ENCODE measurements at places on chromosomes 7 and 10.
A peak's percentile ranks its signal among the peaks of the same experiment; 100 is the strongest.

GRCh38 chr10:73584737-73585136 is 6.4 kb downstream of the USP54 start:
- no peak for DNase-seq

- DNase-seq: no peak
These were observed 7.7 kb upstream of the CCDC172 start for GRCh38 chr10:116316503-116316902.

GRCh38 chr7:2717293-2718261 is 29.6 kb downstream of the AMZ1 start:
- DNase-seq: no peak

DNA sequence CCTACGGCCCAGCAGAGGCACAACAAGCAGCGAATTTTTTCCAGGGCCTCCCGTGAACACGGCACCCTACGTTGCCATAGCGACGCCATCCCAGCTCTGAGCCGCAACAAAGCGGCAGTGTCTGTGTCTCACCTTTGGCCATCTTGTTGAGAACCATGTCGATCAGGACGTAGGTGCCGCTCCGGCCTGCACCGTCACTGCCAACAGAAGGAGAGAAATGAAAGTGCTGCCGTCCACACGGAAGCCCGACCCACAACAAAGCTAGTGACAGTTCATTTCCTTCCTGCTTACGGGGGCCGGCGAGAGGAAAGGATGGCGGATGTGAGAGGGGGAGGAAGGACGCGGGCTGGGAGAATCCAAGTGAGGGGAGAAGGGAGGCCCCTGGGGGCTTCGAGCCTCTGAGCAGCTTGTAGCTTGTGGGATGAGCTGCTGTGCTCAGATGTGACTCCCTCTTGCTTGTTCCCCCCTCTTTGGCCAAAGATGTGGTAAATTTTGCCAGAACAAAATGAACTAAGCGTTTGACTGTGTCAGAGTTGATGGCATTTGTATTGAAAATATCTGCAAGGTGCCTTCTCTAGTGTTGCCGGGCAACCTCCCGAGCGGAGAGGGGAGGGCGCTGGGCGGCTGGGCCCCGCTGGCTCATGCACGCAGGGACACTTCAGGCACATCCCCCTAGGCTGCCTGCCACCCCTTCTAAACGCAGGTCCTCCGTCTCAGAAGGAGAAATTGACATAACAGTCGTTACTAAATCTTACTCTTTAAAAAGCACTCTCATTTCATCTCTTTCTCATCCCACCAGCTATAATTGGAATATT is 232.2 kb downstream of the DNAJB6 start:
- DNase-seq: peak; percentile 41

DNA sequence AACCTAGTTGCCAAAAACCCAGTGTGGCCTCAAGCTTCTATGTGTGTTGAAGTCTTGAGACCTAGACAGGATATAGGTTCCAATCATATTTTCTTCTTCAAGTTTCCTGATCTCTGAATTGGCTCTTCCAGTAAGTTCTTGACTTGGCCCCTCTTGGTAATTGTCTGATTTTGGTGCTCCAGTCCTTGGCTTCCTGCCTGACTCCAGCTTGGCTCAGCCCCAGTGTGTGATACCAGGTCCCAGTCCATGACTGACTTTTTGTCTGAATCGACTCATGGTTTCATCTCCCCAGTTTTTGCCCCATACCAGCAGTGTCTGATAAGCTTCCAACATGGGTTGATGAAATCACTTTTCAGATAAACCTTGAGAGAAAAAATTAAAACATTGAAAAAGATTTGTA is 72.3 kb downstream of the FAS start:
- no peak for DNase-seq

GRCh38 chr10:116973371-116973905 is 31.5 kb downstream of the SHTN1 start:
- DNase-seq: peak; percentile 75

- DNase-seq: no peak
These were observed 79.2 kb upstream of the KCTD7 start for GRCh38 chr7:66549466-66549865.

DNA sequence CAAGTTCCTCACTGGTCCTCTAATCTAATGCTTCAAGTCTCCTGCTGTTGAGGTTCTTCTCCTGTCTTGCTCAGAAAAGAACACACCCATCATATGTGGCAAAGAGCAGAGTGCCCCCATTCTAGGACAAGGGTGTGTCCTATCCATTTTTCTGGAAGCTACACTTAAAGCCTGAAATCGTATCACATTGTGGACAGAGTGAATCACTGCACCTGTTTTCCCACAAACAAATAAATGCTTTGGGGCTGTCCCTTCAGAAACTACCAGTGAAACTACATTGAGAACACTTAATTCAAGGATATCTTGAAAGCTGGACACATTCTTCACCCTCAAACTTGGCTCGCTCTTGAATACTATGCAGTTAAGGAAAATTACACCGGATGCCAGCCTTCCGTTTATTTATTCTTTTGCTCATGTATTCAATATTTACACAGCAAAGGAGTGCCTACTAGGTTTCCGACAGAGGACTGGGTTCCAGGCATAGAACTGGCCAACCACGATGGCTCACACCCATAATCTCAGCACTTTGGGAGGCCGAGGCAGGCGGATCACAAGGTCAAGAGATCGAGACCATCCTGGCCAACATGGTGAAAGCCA is 473.0 kb downstream of the GALNT17 start:
- DNase-seq: no peak

GRCh38 chr10:50416881-50417280 is 165.6 kb upstream of the ASAH2 start:
- peak; percentile 25 for DNase-seq

DNA sequence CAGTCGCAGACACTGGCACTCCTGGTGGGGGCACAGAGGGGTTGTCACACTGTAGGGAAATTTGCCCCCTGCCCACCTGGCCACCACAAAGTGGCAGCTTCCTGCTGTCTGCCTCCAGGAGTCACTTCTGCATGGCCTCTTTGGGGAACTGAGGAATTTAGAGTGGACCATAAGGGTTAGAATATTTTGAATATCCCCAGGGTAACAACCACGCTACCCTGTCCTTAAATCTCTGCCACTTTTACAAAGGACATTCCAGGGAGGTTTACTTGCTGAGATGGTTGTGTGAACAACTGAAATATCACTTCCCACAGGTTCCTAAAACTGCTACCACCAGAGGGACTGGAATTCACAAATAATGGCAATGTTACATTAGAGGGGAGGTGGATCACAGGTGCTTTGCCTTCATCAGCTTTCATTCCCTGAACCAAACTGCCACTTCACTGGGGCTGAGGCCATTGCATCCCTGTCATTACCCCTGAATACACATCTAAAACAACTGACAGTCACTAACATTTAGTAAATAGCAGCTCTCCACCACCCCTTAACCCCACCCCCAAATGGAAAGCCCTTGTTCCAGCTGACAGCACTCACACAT is 88.1 kb upstream of the IFRD1 start:
- DNase-seq: no peak

- DNase-seq: no peak
These were observed 33.2 kb downstream of the CDH23 start for GRCh38 chr10:71429929-71430328.

DNA sequence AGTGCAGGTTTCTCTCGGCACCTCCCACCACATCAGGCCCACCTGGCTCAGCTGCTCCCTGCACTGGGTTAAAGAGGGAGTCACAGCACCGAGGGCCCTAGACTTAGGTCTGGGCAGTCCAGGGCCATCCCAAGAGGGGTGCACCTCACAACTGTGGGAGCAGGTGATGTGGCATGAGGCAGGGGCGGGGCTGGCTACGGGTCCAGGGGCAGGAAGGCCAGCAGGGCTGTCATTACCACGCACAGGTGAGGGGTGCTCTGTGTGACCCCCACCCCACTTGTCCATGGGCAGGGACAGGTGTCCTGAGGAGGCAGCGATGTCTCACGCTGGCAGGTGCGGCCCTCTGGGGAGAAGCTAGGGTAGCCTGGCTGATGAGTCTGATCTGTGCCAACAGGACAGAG is 40.5 kb upstream of the DPYSL4 start:
- no peak for DNase-seq

DNA sequence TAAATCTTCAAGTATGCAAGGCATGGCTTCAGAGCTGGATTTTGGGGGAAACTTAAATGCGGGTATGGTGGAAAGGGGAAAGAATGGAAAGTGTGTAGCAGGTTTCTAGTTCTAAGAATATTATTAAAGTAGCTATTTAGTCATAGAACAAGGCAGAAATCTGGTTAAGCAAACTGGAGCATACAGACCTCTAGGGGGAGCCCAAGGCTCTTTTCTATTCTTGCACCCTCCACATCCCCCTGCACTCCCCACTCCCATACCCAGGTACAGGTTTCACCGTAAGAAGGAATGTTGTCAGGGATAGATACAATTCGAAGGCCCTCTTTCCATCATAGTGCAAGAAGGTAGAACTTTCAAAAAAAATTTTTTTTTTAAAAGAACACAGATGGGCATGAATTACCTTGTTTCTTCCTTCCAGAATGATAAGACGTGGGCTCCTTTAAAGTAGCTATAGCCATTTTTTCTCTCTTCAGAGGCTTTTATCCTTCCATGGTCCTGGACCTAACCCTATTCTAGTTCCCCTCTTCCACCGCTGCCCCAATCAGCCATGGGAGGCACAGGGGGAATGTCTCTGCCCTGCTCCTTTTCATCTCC is 41.5 kb upstream of the SMIM30 start:
- DNase-seq: no peak

DNA sequence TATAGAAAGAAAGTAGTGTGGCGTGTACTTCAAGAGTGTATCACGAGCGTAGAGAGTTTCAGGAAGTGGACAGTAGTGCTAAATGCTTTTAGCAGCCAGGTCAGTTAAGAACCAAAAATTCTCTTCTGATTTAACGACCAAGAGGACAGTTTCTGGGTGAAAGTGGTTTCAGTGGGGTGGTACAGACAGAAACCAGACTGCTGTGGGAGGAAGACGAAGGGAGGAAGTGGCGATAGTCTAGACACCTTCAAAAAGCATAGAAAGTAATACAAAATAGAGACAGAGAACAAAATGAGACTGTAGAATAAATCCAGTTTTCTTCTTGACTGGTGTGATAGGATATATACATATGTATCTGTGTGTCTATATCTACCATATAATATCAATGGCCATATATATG is 93.5 kb downstream of the MBL2 start:
- DNase-seq: no peak

- no peak for DNase-seq
These were observed 97.9 kb upstream of the FZD8 start for GRCh38 chr10:35739998-35740397.

GRCh38 chr7:36372156-36372555 is 17.5 kb upstream of the ANLN start:
- DNase-seq: no peak

DNA sequence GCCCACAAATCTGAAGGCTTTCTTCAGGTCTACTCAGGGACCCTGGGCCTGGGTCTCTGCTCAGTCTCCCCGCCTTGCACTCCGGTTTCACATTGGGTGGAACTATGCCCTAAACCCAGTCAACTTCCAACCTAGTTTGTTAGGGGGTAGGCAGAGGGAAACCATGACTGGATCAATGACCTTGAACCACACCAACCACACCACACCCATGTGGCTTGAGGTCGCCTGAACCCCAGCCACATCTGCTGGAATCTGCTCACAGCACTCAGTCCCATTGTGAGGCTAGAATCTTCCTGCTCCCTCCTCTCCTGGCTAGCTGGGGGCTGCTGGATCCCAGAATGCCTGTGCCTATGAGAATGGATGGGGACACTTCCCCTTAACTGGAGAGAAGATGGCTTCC is 17.9 kb downstream of the RFC2 start:
- DNase-seq: no peak

DNA sequence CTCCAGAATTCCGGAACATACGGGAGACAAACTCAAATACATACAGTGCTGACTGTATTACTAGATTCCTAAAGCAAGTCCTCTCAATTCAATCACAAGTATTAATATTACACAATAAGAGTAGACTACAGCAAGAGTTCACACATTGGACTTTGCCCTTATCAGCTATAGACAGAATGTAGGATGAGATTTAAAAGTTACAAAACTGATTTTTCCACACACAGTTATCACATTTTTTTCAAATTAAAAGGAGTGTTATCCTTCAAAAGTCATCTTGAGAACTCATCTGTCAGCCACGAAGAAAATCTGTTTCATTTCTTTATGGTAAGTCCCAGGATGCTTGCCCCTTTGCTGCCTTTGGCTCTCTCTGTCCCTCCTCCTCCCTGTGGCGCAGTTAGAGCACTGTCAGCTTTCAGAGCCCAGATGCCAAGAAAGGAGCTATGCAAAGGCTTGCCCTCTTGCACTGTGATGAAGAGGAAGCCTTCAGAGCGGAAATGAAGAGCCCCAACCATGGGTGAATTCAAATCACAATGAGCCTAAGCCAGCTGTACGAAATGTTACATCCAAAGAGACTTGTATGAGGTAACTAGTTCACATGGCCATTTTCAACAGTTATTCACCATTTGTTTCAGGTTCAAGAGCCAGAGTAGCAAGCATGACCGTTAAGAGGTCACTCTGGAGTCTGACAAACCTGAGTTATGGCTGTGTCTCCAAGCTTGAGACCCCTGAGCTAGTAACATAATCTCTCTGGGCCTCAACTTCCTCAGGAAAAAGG is 10.7 kb downstream of the NCOA4 start:
- peak; percentile 30 for DNase-seq

GRCh38 chr10:107666214-107666613 is 501.7 kb upstream of the SORCS1 start:
- no peak for DNase-seq

- no peak for DNase-seq
These were observed 126.6 kb downstream of the LRRC4 start for GRCh38 chr7:127904670-127904985.

DNA sequence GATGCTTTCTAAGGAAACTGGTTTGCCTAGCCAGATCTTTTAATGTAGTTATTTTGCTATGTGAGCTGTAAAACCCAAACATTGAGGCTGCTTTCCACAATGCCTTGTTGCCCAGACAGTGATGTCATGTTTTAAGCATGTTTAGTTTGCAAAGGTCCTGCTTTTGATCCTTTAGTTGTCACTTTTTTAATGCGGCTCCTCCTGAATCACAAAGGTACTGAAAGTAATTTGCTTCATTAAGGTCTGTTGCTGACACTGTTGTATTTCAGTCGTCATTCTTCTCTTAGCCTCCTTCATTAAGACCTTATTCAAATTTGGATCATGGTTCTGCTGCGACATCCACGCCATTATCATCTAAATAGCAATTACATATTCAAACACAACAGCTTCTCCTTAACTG is 10.6 kb downstream of the RPA3 start:
- no peak for DNase-seq

Measured in midbrain (tissue), 1 donor.